NCI-H774 (cell line): ENCODE measurements at places on chromosomes 7 and 10.
A peak's percentile ranks its signal among the peaks of the same experiment; 100 is the strongest.

DNA sequence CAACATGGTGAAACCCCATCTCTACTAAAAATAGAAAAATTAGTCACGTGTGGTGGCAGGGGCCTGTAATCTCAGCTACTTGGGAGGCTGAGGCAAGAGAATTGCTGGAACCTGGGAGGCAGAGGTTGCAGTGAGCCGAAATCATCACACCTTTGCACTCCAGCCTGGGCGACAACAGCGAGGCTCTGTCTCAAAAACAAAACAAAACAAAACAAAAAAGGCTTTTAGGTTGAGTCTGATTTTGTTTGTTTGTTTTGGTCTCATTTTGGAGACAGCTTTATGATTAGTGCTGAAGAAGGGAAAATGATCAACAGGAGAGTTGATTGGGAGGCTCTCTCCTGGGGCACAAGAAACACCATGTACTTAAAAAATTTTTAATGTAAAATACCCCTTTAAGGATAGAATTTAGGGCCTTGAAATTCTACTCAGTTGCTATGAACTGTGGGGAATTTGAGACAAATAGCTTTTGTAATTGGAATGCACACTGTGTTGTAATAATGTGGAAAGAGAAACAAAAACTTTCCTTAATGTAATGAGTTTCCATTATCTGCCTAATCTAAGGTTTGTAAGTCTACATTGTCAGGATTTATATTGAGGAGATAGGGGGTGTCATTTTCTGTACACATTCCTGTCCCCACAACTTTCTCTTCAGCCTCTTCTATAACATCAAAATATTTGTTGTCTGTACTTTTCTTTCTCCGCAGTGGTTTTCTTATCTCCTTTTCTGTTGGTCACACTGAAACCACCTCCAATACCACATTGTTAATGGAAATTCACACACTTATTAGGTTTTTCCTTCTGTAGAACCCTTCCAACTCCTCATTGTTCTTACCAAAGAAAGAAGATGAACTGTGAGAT lies 41.3 kb downstream of the ARID5B start:
- no peak for DNase-seq

- DNase-seq = no peak
These were observed 35.2 kb downstream of the CNPY1 start for GRCh38 chr7:155510975-155511701.

DNA sequence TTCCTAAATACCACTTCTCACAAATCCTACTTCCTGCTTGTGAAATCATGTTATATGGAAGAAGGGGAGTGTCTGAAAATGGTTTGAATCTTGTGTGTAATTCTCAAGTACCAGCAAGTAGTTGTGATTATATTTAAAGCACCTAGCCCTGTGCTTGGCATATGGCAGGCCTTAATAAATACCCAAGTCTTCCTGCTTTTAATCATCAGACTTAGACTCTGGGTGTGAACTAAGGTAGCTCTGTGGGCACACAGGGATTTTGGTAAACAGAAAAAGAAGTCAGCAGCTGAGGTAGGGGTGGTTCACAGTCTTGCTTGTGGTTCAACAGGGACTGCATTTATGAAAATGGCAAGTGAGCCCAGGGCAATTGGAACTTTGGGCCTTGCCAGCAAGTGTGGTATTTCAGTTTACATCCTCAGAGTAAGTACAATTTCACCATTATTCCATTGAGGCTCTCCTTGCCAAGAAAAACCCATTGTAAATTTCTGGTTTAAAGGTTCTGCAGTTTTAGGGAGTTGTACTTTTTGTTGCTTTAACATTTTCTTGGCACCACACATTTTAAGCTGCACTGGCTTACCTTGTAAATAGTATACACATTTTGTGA lies 215.5 kb downstream of the AUTS2 start:
- DNase-seq = no peak

- no peak for DNase-seq
These were observed 132.0 kb downstream of the PRKAG2 start for GRCh38 chr7:151744656-151745638.

GRCh38 chr7:87591211-87591610 lies 9.5 kb downstream of the ABCB1 start:
- no peak for DNase-seq

DNA sequence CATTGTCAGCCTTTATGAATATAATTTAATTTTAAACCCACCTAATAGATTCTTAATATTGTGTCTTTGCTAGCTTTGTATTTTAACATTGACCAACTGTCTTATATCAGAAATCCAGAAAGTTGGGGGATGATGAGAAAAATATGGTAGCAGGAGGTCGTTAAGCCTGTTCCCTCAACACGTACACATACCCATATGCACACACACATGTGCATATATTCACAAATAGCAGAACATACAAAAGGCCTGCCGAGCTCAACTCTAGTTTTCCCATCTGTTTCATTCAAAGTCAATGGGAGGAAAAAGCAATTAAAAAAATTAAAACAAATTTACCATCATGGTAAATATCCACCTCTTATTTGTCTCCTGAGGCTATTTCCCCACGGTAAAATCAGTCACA lies 25.9 kb upstream of the PTPRZ1 start:
- no peak for DNase-seq

- no peak for DNase-seq
These were observed 41.3 kb upstream of the TES start for GRCh38 chr7:116169060-116169459.

GRCh38 chr7:16320099-16320660 lies 101.2 kb downstream of the CRPPA start:
- DNase-seq = no peak

- no peak for DNase-seq
These were observed 1223.8 kb downstream of the NXPH1 start for GRCh38 chr7:9657257-9657656.

DNA sequence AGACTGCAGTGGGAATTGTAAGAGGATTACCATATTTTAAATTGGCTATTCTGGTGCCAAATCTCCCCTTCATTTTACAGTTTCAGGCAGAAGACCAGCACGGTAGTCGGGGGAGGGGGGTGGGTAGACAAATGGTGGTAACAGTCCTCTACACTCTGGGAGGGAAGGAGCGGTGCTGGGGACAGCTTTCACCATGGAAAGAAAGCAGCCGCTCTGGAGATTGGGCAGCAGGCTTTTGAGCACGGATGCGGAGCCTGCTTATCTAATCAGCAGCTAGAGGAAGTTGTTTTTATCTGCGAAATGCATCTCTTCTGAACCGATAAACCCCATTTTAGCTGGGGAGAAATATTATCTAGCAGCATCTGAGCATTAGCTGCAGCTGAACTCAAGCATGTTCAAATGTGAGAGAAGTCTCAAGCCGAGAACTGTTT lies 28.7 kb downstream of the IKZF1 start:
- no peak for DNase-seq

GRCh38 chr7:82266081-82266480 lies 177.5 kb downstream of the CACNA2D1 start:
- DNase-seq = no peak

DNA sequence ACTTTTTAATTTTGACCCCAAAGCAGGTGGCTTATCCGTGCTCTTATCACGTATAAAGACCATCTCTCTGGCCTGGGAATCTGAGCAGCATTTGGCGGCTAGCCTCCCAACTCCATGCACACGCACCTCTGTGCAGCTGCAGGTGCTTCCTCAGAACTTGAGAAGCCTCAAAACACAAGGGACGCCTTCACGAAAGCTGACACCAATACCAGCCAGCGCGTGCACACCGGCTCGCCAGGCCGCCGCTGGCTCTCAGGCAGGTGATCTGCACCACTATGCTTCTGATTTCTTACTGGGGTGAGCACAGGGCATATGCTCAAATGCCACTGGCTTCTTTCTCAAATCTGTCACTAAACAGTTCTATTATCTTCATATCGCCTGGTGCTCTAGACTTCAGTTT lies 145.0 kb downstream of the PARD3 start:
- no peak for DNase-seq

DNA sequence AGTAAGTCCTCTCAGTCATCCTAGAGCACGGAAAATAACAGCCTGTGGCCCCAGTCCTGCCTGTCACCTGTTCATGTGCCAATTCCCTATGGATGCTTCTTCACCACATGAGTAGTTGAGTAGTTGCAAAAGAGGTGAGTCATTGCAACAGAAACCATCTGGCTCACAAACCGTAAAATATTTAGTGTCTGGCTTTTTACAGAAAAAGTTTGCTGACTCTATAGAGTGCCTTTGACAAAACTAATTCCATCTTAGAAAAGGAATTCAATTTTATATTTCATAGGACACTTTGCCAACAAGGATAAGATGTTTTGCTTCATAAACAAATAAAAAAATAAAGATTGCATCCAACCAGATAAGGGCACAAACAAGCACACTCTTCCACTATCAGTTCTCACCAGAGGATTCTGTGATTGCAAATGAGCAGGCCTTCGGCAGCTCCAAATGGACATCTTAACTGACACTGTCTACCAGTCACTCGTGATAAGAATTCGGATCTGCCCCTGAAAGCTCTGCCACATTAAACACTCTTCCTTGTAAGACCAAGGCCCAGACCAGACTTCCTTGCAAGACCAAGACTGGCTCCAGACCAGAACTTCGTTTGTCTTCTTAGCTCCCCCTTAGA lies 242.7 kb upstream of the SEMA3C start:
- DNase-seq = no peak

DNA sequence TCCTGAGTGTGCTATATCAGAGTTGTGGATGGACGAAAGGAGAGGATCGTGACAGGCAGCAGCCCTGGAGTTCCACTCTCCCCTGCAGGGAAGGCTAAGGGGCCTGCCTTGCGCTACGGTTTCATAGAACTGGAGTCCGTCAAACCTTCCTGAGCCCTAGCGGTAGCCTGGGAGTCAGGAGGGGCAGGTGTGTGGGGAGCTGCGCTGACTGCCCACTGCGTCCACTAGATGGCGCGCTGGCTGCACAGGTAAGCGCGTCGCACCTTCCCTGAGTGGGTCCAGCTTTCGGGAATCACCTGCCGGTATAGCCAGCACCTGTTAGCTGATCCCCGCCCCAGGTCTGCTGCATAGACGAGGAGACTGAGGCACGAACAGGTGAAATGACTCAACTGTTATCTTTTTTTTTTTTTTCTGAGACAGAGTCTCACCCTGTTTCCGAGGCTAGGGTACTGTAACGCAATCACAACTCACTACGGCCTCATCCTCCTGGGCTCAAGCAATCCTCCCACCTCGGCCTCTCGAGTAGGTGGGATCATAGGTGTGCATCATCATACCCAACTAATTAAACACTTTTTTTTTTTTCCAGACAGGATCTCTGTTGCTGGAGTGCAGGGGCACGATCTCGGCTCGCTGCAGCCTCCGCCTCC lies 20.2 kb upstream of the BAIAP2L1 start:
- DNase-seq = peak; percentile 89

GRCh38 chr10:24951201-24952142 lies 934 bp downstream of the PRTFDC1 start:
- peak; percentile 30 for DNase-seq

DNA sequence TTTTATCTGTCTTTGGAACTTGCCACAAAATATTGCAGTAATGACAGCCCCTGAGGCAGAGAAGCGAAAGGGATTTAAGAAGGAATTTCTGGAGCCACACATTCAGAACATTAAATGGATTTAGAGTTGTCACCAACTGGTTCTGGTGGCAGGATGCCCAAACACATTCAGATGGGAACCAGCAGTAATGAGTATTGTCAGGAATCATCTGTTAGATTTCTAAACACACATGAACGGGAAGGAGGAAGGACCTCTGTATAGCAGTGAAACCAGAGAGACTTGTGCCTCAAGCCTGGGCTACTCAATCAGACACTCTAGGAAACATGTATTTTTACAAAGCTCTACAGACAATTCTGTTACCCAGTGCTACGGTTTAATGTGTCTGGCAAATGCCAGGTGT lies 103.8 kb upstream of the CCNY start:
- no peak for DNase-seq

GRCh38 chr7:137469191-137469811 lies 125.8 kb upstream of the PTN start:
- DNase-seq = no peak
